ENCODE measurements at places on chromosomes 1 and 21.
A peak's percentile ranks its signal among the peaks of the same experiment; 100 is the strongest.

- DNase-seq = no peak
Observed at GRCh38 chr1:214842856-214843255, 239.7 kb upstream of the KCNK2 start.

GRCh38 chr1:214017191-214017982 is 29.6 kb downstream of the PROX1 start:
- DNase-seq = no peak

- DNase-seq = no peak
Observed at GRCh38 chr21:34674468-34674867, 5.7 kb downstream of the CLIC6 start.

GRCh38 chr1:161207173-161207572 is 5.0 kb downstream of the NDUFS2 start:
- peak; percentile 60 for DNase-seq

DNA sequence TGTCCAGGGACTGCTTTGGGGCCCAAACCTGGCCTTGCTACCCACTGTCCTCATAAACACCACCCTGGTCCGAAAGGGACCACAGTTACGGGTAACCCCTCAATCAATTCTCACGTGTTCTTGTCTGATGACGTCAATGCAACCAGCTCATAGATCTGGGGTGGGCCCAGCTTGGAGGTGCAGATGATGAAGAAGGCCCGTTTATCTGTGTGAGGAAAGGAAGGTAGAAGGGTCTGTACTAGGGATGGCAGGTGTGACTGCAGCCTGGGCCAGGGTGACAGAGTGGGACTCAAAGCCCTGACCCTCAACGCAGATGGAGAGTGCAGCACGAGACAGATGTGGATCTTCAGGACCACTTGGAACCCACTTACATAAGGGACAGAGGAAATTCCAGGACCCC is 22.1 kb downstream of the LRRC71 start:
- no peak for DNase-seq

- no peak for DNase-seq
Observed at GRCh38 chr1:23807453-23807852, 6.9 kb upstream of the GALE start.

- no peak for DNase-seq
Observed at GRCh38 chr1:84853741-84854721, 39.0 kb downstream of the LPAR3 start.

DNA sequence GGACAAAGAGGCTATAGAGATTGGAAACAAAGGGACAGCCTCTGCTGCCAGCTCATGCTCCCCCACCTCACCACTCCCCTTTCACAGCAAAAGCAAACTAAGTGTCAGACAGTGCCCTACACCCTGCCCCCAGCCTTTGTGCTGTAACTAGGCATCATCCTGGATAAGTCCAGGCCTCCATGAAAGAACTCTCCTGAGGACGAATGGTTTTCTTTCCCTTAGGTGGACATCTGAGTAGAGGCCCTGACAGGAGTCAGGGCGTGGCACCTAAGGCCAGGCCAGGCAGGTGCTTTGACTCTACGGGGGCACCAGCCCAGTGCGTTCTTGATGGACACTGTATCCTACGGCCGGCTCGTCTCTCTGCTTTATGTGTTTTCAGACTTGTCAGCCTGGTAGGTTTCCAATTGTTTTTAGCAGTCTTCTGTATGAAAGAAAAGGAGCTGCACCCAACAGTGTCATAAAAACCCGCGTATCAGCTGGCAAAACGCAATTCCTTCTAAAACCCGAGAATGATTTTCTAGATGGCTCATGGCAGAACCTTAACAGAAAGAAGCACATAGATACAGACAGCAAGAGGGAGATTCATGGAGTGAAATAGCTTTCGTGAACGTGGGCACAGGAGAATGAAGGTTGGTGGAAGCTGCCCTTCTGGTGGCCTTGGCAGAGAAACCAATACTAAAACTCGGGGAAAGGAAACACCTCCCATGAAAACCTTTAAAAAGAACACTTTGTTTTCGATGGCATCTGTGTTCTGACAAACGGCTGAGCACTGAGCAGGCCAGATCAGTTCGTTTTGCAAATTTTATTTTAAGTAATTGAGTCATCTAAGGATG is 51.7 kb upstream of the AJAP1 start:
- no peak for DNase-seq

DNA sequence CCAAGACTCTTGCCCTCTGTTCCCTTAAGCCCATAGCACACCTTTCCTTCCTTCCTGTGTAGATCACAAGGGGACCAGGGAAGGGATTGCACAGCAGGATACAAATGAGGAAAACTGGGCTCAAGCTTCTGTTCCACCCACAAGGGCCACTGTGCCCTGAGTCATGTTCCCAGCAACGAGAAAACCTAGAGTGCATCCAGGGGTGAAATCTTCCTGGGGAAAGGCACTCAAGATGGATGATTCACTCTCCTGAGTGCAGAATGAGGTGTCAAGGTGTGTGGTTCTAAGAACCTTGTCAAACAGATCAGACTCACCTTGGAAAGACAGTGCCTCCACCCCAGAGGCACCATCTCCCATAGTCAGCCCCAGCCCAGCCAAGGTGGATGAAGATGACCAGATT is 40.7 kb upstream of the EYA3 start:
- no peak for DNase-seq

GRCh38 chr1:39671433-39671792 is 494 bp downstream of the NT5C1A start:
- peak; percentile 55 for DNase-seq

- no peak for DNase-seq
Observed at GRCh38 chr1:43668956-43669355, 19.0 kb downstream of the KDM4A start.

- DNase-seq = no peak
Observed at GRCh38 chr1:90012300-90012699, 17.4 kb downstream of the ZNF326 start.

DNA sequence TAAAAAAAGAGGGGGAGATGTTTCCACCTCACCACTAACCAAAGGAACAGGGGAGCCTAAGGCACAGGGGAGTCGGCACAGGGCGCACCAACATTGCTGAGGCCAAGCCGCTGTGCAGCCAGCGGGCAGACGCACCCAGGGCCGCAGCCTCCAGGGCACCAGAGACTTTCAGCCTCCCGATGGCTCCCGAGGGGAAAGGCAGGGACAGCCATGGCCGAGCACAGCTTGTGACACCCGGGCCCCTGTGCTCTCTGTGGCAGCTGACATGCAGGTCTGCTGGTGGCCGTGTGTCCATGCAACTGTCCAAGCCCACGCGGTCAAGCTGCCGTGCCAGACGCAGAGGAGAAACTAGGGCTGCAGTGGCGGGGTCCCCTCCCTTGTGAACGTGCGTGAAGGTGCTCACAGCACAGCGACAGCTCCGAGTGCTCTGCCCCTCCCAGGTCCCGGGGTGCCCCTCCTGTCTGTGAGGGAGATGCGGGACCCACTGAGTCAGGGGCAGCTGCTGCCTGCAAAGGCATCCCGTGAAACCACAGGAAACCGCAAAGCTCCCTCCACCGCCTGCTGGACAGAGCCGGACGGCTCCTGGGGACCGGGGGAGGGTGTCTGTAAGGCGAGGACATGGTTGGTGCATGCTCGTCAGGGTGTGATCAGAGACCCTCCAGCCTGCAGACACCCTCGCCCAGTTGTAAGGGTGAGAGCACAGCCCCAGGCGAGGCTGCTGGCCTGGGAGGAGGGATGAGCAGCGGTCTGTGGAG is 2.5 kb downstream of the KRTAP10-11 start:
- no peak for DNase-seq

DNA sequence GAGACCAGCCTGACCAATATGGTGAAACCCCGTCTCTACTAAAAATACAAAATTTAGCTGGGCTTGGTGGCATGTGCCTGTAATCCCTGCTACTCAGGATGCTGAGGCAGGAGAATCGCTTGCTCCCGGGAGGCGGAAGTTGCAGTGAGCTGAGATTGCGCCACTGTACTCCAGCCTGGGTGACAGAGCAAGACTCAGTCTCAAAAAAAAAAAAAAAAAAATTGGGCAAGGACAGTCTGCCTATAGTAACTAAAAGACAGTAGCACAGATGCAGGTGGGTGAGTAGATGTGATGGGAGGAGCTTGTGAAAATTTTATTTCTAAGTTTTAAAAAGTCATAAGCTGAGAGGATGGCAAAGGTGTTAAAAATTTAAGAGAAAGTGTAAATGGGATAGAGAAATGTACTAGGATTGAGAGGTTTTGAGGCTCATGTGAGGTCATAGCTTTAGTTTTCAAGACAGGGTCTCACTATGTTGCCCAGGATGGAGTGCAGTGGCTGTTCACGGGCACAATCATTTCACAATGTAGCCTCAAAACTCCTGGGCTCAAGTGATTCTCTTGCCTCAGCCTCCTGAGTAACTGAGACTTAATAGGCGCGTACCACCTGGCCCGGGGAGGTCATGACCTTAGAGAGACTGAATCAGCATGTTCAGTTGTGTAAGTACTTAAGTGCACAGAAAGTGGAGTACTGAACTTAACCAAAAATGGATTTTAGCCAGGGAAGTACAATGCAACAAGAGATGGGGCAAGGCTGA is 33.7 kb downstream of the PTP4A2 start:
- DNase-seq = no peak

DNA sequence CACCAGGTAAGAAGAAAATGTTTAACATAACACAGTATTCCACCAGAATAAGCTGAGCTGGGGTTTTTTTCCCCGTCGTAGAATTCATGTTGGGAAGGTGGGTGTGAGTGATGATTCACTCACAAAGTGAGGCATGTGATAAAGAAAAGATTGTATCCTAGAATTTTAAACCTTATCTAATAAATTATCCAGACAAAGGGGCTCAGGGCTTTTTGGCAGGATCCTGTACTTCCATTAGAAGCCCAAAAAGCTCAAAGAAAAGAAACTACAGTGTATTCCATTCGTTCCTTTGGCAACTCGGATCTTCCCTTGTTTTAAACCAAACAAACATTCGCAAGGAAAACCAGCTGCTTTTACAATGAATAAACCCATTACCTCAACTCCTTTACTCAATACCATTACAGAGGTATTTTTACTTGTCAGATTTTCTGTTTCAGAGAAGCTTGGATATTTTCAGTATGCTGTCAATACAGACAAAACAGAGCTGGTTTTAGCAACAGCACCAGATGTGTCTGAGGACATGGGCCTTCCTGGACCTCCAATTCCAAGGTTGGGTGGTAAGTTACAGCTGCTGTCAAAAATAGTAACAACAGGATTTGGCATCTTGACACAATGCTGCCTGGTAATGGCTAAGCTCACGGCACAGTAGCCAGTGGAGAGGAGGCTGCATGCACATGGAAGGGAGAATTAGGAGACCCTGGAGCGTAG is 159.9 kb upstream of the RUNX1 start:
- no peak for DNase-seq

- DNase-seq = no peak
Observed at GRCh38 chr21:42538479-42539275, 25.0 kb downstream of the SLC37A1 start.

DNA sequence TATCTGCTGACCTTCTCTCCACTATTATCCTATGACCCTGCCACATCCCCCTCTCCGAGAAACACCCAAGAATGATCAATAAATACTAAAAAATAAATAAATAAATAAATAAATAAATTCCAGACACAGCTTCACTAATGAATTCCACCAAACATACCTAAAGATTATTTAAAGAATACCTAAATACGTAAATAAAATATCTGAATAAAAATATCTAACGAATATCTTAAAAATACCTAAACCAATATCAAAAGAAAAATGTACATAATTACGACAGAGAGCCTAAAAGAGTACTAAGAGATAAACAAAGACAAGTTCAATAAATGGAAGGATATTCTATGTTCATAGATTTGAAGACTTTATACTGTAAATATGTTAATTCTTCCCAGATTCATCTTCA is 132.5 kb downstream of the FAF1 start:
- no peak for DNase-seq

DNA sequence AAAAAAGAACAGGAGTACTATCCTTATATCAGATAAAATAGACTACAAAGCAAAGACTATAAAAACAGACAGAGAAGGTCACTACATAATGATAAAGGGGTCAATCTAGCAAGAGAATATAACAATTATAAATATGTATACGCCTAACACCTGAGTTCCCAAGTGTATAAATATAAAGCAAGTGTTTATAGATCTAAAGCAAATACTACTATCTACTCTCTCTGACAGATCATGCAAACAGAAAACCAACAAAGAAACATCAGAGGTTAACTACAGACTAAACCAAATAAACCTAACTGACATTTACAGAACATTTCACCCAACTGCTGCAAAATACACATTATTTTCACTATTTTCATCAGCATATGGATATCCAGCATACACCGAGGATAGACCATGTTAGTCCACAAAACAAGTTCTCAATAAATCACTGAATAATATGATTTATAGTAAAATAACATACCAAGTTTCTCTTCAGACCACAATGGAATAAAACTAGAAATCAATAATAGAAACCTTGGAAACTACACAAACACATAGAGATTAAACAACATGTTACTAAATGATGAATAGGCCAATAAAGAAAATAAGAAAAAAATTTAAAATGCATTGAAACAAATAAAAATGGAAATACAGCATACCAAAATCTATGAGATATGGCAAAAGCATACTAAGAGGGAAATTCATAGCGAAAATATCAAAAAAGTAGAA is 22.7 kb downstream of the UCHL5 start:
- DNase-seq = no peak

DNA sequence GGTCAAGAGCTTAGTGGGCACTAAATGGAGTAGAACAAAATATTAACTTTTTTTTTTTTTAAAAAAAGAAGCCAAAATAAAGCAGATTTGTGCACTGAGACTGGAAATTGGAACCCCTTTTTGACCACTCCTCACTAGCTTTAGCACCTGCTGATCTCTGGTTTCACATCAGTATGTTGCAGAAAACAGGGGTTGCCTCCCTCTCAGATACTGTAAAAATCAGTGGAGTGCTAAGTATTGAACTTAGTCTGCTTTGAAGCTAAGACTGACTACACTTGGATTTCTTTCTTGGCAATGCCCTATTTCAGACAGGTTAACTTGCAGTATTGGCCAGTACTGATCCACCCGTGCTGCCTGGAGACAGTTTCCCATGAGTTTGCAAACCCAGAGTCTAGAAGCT is 2.7 kb upstream of the KIAA0040 start:
- no peak for DNase-seq

DNA sequence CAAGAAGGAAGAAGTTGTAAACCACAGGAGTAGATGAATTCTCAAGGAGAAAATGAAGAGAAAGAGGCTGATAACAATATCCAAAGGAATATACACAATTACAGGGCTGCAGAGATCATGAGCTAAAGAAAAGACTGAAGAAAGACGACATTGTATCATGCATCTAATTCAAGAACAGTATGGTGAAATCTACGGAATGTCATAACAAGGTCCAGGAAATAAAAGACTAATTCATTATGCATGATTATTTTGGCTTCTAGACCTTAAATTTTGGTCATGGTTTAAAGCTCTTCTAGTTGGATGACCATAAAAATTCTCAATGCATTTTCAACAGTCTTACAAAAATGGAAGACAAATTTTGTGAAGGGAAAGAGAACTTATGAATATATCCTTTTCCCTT is 71.7 kb downstream of the SH3GLB1 start:
- DNase-seq = no peak

- DNase-seq = no peak
Observed at GRCh38 chr1:22708777-22709176, 1.9 kb upstream of the EPHB2 start.

GRCh38 chr1:20530306-20530705 is 22.1 kb upstream of the FAM43B start:
- no peak for DNase-seq
